ENCODE measurements at places on chromosomes 2 and 18.

GRCh38 chr2:119350311-119350998 is 16.2 kb downstream of the C2orf76 start:
- DNase-seq: no peak

- no peak for DNase-seq
These were observed 79.0 kb downstream of the SLC66A3 start for GRCh38 chr2:11234309-11234708.

GRCh38 chr18:3333721-3334386 is 71.9 kb downstream of the MYL12B start:
- DNase-seq: no peak

DNA sequence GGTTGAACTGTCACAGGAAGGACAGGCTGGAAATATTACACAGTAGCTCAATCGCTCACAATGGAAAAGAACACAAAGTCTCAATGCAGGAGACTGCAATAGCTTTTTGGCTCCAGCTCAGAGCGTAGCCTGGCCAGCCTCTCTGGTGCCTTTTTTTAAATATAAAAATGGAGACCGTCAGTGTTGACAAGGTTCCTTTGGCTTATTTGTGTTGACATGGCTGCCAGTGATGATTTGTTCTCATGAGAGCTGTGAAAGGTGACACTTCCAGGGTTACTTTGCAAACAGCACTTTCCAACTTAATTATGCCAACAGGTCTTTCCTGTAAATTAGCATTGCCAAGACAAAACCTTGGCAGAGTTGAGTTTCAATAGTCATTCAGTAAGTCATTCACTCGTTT is 70.8 kb downstream of the KCNE4 start:
- DNase-seq: no peak

DNA sequence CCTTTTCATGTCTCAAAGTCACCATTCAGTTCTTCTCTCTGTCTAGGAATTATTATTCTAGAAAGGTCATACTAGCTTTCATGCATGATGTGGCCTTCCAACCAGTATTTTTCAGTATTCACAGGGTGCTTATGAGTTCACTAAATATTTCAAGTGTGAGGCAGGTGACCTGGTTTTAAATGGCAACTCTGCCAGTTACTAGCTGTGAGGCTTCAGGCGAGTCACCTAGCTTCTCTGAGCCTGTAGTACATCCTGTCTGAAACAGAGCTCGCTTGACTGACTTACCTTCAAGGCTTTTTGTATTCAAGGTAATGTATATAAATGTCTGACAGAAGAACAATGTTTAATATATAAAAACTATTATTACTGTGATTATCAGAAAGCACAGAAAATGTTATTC is 19.4 kb upstream of the ACVR1 start:
- no peak for DNase-seq

DNA sequence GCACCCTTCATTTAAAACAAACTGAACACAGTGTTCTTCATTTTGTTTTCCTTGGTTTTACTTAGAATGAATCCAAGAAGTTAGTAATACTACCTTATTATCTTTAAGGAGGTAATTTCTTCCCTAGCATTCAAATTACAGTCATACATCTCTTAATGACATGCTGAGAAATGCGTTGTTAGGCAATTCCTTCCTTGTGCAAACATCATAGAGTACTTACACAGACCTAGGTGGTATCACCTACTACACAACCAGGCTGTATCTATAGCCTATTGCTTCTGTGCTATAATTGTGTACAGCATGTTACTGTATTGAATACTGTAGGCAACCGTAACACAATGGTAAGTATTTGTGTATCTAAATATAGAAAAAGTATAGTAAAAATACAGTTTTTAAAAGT is 8.4 kb upstream of the CABYR start:
- no peak for DNase-seq

DNA sequence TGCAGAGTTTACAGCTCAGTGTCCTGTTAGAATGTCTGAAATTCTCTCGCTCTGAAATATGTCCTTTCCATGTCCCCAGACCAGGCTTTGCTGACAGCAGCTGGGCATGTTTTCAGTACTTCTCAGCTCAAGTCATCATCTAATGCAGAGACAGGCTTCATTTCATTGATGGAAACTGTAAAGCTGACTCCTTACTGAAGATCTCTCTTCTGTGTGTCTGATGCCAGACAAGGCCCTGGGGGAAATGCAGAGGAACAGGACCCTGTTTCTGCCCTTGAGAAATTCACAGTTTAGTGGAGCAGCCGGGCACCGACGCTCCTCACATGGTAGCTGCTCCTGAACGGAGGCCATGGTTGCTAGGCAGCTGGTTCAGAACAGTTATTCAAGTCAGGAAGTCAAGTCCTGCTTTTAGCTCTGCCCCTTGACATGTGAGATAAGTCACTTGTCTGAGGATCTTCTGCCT is 24.6 kb upstream of the FZD7 start:
- no peak for DNase-seq

All from stimulated activated CD8-positive, alpha-beta memory T cell treated with anti-CD3 and anti-CD28 coated beads, Interleukin-2, amount 100 ng/mL, for 48 hours (primary cell).